ENCODE measurements at places on chromosomes 16 and 17.
A peak's percentile ranks its signal among the peaks of the same experiment; 100 is the strongest.

DNA sequence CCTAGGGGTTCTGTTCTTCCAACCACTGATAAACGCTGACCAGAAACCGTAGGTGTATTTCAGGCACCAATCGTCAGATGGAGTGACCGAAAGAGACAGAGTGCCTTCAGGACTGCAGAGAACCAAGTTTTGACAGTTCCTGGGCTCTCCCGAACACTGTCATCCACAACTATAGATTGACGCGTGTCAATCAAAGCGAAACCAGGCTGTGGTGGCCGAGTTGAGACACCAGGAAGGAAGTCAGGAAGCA lies 11.9 kb upstream of the AURKB start:
- DNase-seq, result no peak

- DNase-seq, result no peak
These were observed 5.8 kb downstream of the PRSS8 start for GRCh38 chr16:31129568-31130335.

GRCh38 chr16:54846766-54847165 lies 83.9 kb upstream of the IRX5 start:
- no peak for DNase-seq

DNA sequence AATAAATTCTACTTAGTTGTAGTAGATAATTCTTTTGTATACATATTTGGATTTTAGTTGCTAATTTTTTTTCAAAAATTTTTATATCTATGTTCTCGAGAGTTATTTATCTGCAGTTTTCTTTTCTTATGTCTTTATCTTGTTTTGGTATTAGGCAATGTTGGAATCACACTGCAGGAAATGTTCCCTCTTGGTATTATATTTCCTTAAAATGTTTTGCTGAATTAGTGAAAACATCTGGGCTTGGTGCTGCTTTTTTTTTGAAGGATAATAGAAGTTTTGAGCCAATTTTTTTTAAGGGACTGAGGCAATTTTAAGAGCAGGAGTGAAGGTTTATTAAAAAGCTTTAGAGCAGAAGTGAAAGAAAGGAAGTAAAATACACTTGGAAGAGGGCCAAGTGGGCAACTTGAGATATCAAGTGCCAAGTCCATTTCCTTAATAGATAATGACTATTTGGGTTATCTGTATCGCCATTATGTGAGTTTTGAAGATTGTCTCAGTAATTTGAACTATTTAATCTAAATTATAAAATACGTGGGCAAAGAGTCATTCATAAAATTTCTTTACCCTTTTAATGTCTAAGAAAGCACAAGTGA lies 1390.1 kb upstream of the CDH8 start:
- no peak for DNase-seq

DNA sequence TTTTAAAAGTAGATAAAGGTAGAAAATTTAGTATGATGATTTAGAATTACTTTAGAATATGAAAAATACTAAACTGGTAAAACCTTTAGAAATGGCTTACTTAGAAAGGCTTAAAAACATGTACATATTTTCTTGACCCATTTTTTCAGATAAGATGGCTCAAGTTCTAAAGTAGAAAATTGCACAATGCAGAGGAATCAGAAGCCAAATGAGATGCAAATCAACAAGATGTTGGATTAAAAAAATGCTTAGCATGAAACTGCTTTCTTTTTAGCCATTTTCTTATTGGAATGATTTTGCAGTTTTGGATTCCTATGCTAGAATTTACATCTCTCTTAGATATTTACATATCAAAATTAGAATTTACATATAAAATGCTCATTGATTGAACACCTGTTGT lies 1.5 kb upstream of the KRTAP3-1 start:
- no peak for DNase-seq

GRCh38 chr16:20023190-20023589 lies 50.5 kb downstream of the GPR139 start:
- no peak for DNase-seq

GRCh38 chr17:31591924-31592323 lies 200.4 kb downstream of the RAB11FIP4 start:
- DNase-seq, result no peak

DNA sequence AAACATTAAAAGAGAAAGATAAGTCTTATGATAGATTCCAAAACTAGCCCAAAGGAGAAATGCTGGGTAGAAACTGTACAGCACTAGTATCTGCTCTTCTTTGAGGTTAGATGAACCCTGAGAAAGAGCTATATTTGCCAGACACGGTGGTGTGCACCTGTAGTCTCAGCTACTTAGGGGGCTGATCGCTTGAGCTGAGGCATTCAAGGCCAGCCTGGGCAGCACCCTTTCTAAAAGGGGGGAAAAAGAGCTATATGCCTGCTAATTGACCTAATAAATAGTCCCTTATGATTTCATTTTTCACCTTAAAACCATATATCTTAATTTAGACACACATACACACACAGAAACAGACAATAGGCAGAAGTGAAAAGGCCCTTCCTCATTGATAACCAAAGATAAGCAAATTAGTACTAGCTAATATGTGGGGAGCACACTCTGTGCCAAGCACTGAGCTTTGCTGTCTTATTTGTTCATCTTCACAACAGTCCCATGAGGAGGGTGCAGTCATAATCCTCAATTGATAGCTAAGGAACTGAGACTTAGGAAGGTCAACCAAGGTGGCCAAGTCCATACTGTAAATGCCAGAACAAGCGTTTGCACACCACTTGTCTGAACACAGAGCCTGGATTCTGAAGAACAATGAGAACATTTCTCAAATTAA lies 56.6 kb upstream of the NLK start:
- DNase-seq, result no peak

DNA sequence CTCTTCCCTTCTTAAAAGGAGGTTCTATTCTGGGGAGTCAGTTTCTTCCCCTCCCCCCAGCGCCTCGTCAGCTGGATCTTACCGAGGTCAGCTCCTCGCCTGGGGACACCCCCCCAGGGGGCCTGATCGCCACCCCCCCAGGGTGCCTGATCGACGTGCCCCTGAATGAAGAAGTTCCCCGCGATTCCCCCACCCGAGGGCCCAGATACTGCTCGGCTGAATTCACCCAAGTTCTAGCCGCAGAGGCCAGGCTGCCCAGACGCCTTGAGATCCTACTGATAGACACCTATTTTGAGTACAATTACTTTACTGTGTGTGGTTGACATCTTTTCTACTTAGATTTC lies 1.4 kb downstream of the RAB11FIP3 start:
- no peak for DNase-seq

DNA sequence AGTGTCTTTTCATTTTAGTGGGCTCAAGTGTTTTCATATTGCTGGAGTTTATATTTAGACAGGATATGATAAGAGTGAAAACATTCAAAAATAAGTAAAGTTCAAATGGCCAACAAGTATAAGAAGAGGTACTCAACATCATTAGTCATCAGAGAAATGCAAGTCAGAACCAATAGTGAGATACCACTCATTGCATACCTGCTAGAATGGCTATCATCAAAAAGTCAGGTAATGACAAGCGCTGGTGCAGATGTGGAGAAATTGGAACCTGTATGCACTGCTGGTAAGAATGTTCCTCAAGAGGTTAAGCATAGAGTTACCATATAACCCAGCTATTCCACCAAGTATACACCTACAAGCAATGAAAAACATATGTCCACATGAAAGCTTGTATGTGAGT lies 87.8 kb downstream of the WNT3 start:
- DNase-seq, result no peak

DNA sequence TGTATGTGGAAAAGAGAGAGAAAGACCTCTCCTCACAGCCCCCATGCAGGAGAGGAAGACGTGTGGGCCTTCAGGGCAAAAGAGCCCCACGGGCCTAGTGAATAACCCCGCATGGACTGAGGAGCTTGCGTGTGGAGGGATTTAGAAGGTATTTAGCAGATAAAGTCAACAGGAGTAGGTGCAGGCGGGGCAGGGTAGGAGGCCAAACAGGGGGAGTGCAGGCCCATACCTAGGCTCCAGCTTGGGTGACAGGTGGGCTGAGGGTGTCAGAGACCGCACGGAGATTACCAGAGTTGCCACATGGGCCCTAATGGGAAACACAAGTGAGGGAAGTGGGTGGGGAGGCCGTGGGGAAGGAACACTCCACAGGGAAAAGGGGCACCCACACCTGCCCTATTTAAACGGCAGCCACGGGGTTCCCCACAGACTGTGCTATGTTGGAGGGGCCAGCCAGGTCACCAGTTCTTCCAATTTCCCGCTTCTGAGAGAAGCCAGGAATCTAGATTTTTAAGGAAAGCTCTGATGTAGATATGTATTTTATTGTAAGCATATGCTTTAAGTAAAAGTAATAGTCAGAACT lies 8.2 kb upstream of the CNGB1 start:
- DNase-seq, result no peak

DNA sequence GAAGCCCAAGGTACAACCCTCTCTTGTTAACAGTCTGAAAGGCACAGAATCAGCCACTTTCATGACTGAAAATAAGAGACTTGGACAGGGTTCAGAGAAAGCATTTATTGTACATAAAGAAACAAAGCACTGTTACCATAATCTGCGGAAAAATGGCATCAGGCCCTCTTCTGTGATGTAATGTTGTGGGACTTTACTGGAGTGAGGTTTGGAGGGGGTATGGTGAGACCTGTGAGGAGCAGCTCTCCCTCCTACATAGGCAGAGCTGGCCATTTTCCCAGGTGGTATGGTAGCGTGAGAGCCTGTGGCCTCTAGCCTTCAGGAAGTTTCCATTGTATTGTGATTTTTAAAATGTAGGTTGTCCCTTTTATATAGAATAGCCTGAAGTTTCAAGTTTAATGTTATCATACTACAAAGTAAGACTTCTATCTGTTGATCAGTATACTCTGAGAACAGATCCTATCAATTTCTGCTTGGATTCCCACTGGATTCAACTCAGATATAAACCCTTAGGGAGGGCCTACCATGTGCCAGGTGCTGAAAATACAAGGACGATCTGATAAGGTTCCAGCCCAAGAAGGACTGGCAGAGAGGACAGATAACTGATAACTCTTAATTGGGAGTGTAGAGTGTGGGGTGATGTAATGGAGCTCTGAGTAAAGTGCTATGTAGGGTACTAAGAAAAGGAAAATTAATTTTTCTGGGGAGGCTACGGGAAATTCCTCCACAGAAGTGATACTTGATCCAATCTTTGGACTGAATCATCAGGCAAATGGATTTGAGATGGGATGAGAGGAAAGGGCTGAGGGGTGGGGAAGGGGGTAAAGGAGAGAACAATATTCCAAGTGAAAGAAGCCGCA lies 4.1 kb upstream of the YPEL2 start:
- DNase-seq, result no peak

DNA sequence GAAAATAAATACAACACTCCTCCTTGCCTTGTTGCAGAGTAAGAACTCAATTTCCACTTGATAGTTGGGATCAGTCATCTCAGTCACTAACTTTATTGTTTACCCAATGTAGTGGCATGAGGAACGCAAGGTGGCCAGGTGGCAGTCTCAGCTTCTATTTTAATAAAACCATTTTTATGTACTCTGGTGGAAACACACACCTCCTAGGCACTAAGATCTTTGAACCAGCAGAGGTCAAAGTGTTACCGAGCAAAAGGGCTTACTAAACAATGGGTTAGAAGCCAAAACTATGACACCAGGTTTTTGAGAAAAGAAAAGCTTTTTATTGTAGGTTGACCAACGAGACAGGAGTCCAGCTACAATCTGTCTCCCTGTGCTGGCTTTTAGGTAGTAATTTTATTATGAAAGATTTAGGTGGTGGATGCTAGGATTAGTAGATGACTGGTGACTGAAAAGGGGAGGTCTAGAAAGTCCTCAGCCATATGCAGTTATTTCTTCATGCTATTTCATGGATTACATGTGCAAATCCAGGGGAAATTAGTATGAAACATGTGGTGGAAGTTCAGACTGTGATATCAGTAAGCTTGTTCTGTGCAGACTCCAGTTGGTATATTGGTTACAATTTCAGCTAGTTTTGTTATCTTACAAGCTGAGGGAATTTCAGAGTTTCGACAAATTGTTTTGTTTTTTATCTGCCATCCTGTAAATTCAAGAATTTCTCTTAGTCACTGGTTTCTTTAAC lies 122.3 kb downstream of the PCTP start:
- DNase-seq, result no peak

DNA sequence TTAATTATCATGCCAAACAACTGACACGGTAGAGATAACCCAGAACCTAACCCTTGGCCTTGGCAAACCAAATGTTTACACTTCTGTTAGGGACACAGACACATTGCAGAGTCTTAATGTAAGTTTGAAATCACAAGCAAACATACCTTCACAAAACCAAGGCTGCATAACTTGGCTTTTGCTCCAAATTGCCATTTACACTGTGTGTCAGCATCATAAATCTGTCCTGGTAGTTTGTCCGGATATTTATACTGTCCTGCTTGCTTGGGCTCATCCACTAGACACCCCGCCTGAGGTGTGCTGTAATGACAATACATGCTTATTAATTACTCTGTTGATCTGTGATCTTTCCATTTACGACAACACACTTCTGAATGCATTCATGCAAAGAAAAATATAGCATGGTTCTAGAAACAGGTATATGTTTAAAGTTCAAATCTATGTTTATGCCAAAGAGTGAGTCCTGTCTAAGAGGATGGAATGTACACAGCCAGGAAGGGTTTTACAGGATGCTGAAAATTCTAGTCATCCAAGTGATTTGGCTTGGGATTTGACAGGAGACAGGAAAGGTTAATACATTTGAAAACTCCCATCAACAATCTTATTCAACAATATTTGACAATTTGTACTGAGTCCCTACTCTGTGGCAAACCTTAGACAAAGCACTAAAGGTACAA lies 81.1 kb downstream of the ADAMTS18 start:
- no peak for DNase-seq

DNA sequence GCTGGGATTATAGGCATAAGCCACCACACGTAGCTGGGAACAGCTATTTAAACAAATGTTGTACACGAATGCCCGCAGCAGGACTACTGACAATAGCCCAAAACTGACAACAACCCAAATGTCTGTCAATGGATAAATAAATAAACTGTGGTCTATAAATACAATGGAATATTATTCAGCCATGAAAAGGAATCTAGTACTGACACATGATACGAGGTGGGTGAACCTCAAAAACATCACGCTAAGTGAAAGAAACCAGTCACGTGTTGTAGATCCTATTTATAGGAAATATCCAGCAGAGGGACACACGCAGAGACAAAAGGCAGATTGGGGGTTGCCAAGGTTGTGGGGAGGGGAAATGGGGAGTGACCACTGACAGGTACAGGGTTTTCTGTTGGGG lies 390.0 kb upstream of the TNRC6C start:
- no peak for DNase-seq

GRCh38 chr16:51579652-51580360 lies 428.7 kb upstream of the SALL1 start:
- DNase-seq, result no peak

- DNase-seq, result peak; percentile 90
These were observed at the start of gene IL32 for GRCh38 chr16:3065069-3065741. Gene IL32, plus strand, starts transcription at chr16:3065640. Its CDS starts 172 bp downstream, at chr16:3065812.

Data from T-helper 2 cell (primary cell).